ENCODE measurements at places on chromosomes 13 and 19.

GRCh38 chr13:20847296-20847695 lies 55.2 kb downstream of the XPO4 start:
- no peak for DNase-seq

- DNase-seq = no peak
Measured at GRCh38 chr19:52724701-52725514, 9.9 kb downstream of the ZNF611 start.

GRCh38 chr19:9498183-9498902 lies at the start of gene ZNF560:
Gene ZNF560 (minus strand): TSS chr19:9498616. CDS start chr19:9475313, 23,303 bp downstream.
- peak; percentile 44 for DNase-seq

GRCh38 chr13:46295491-46296114 lies 83.9 kb downstream of the LRRC63 start:
- no peak for DNase-seq

DNA sequence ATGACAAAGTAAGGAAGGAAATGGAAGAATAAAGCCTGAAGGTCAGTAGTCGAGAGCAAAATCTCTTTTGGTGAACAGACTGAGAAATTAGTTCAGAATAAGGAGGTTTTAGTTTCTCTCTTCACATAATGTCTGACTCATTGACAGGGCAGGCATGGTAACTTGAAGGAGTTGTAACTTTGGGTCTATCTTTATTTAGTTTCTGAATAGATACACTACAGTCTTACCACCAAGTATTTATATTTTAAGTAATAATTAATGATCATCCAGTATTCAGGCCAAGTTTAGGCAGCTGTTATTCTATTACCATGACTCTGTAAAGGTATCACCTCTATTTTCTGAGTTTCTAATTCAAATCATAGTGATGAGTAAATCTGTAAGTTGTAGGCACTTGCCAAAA lies 219.9 kb downstream of the SPRY2 start:
- no peak for DNase-seq

- DNase-seq = no peak
Measured at GRCh38 chr13:112453874-112454647, 77.9 kb downstream of the SPACA7 start.

All from AG20443 (cell line).